ENCODE measurements at places on chromosomes 12 and 14. TPM values are rescaled to one million over a fixed set of nuclear protein-coding genes. Genes with fewer than 3 reads are reported as not detected.

GRCh38 chr12:124480469-124481256, 86.7 kb downstream of the NCOR2 start:
- H3K4me3 ChIP-seq: no peak overlapping the region
- H3K27me3 ChIP-seq: no peaks in the 10 kb centered on the region
- peaks cover 27% of the 10 kb centered on the region for H3K4me1 ChIP-seq

GRCh38 chr14:53692885-53693284, 263.7 kb downstream of the BMP4 start:
- H3K27me3 ChIP-seq: no peaks in the 10 kb centered on the region
- no peak overlapping the region for H3K4me3 ChIP-seq

- H3K27ac ChIP-seq: no peak overlapping the region
- peaks cover 13% of the 10 kb centered on the region for H3K36me3 ChIP-seq
- H3K4me1 ChIP-seq: no peaks in the 10 kb centered on the region
Observed at GRCh38 chr12:133106253-133106652, 23.8 kb downstream of the ZNF891 start.

DNA sequence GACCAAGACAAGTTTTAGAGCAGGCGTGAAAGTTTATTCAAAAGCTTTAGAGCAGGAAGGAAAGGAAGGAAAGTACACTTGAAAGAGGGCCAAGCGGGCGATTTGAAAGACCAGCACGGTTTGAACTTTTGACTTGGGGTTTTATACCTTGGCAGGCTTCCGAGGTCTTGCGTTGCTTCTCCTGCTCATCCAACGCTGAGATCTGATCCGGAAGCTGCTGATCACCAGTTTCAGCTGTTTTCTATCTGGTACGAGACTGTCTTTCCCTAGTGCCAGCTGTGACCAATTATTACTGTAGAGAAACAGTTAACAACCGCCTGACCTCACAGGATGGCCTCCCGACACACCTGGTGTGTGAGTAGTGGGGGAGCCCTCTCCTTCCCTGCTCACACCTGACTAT, 20.6 kb upstream of the SNRPF start:
- no peaks in the 10 kb centered on the region for H3K36me3 ChIP-seq
- no peak overlapping the region for H3K4me3 ChIP-seq
- H3K4me1 ChIP-seq: peaks cover 11% of the 10 kb centered on the region
- H3K27me3 ChIP-seq: no peaks in the 10 kb centered on the region
- no peak for DNase-seq

DNA sequence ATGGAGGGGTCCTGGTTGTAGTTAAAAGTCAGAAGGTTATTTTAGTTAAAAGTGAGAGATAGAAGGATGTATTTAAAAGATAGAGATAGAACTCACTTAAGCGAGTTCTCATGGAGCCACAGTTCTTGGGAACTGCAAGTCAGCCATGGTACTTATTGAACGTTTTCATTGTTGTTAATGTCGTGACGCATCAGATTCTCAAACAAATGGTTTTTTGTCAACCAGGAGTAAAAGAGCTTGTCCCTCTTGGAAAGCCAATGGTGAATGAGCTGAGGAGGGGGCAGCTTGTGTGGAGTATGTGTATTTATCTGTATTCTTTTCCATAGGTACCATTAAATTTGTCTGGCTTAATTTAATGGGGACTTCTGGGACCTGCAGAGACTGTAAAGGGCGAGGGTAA, 68.6 kb downstream of the FIGNL2 start:
- no peaks in the 10 kb centered on the region for H3K36me3 ChIP-seq
- no peaks in the 10 kb centered on the region for H3K27me3 ChIP-seq
- H3K27ac ChIP-seq: no peak overlapping the region
- DNase-seq: no peak
- no peak overlapping the region for H3K4me3 ChIP-seq

GRCh38 chr14:52551696-52552062, 626 bp downstream of the TXNDC16 start:
- H3K4me1 ChIP-seq: peaks cover 6% of the 10 kb centered on the region
- H3K27ac ChIP-seq: peak overlapping the region; percentile 93
- peak overlapping the region; percentile 74 for H3K4me3 ChIP-seq
- no peaks in the 10 kb centered on the region for H3K36me3 ChIP-seq
- no peaks in the 10 kb centered on the region for H3K27me3 ChIP-seq
- peak; percentile 1 for DNase-seq

DNA sequence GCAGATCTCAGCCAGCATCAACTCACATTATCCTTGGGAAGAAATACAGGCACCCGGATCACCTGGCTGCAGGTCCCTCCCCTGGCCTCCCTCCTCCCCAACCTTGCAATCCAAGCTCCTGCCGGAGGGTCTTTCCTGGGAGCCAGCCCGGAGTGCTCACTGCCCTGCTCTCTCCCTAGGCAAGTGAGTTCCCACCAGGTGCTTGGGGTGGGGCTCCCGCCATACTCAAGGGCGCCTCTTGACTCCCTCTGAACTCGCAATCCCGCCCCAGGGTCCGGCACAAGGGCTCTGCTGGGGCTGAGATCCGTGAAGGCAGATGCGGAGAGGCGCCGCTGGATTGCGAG, 1.2 kb upstream of the CEP170B start:
- H3K27me3 ChIP-seq: peaks cover 10% of the 10 kb centered on the region
- peak overlapping the region; percentile 91 for H3K4me3 ChIP-seq

- no peak overlapping the region for H3K27ac ChIP-seq
- no peaks in the 10 kb centered on the region for H3K27me3 ChIP-seq
- DNase-seq: no peak
- no peak overlapping the region for H3K4me3 ChIP-seq
- peaks cover 5% of the 10 kb centered on the region for H3K4me1 ChIP-seq
Observed at GRCh38 chr12:70082997-70083676, 160.1 kb upstream of the CNOT2 start.

DNA sequence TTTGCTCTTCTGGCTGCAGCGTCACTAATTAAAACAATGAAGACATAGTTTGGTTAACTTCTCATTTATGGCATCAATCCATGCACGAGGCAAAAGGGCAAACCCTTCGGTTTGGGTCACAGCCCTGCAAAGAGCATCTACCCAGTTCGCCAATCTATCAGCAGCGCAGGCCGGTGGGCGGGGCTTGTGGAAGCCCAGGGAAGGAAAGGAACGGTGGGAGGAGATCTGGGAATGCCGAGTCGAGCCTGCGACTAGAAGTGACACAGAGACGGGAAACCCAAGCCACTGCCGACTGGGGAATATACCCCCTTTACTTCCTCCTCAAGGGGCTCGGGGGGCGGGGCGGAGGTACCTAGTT, 466 bp downstream of the KICS2 start:
- H3K27me3 ChIP-seq: no peaks in the 10 kb centered on the region
- H3K4me3 ChIP-seq: peak overlapping the region; percentile 94
- peak; percentile 29 for DNase-seq
- H3K4me1 ChIP-seq: peaks cover 3% of the 10 kb centered on the region
- H3K27ac ChIP-seq: peak overlapping the region; percentile 90
- H3K36me3 ChIP-seq: no peaks in the 10 kb centered on the region

GRCh38 chr12:68489273-68489672, 121.4 kb upstream of the RAP1B start:
- no peak overlapping the region for H3K27ac ChIP-seq
- no peak overlapping the region for H3K4me3 ChIP-seq
- no peaks in the 10 kb centered on the region for H3K36me3 ChIP-seq
- no peak for DNase-seq
- H3K27me3 ChIP-seq: peaks cover 7% of the 10 kb centered on the region
- no peaks in the 10 kb centered on the region for H3K4me1 ChIP-seq

- H3K36me3 ChIP-seq: no peaks in the 10 kb centered on the region
- DNase-seq: no peak
- peaks cover 8% of the 10 kb centered on the region for H3K4me1 ChIP-seq
- no peak overlapping the region for H3K27ac ChIP-seq
Observed at GRCh38 chr12:45973526-45973925, 16.8 kb downstream of the SCAF11 start.

DNA sequence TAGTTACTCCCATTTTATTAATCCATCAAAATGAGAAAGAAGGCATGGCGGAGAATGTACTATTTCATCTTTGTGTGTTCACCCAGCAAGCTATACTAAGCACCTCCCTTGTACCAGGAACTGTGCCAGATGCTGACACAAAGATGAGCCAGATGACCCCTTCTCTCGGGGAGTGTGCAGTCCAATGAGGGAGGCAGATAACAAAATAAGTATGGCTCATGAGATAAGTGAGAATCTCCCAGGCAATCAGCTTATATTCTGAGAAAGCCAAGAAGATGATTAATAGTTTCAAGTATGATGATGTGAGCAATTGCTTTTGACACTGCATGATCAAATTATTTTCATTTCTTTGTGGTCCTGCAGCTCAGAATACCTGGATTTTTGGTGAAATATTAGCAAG, 1.3 kb upstream of the TMEM233 start:
- H3K4me1 ChIP-seq: peaks cover 12% of the 10 kb centered on the region
- no peaks in the 10 kb centered on the region for H3K36me3 ChIP-seq
- no peak overlapping the region for H3K4me3 ChIP-seq
- peaks cover 3% of the 10 kb centered on the region for H3K27me3 ChIP-seq
- DNase-seq: no peak

DNA sequence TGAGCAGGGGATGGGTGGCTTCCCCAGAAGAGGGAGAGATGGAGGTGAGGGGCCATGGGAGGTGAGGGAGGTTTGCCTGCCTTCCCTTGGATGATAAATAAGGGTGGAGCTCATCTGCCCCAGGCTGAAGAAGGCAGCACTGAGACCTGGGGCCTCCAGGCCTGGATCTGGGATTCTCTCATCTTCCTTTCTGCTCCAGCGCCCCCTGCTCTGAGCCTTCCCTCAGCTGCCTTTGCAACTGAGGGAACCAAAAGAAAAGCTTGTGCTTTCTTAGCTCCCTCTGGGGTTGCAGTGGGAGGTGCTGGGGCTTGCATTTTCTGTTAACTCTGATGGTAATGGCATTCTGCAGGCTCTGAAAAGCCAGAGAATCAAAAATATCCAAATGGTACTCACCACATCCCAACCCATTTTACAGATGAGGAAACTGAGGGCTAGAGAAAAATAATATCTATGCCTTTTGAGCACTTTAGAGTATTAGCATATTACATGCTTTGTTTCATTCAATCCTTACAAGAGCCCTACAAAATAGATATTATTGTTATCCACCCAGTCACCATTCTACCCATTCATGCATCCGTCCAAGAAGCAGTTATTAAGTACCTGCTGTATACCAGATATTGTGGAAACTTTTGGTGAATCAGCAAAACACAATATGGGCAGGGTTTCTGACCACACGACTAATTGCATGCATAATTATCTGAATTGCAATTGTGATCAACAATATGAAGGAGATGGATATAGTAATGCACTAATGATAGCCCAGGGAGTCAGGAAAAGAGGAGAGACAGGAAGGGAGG, 102.2 kb downstream of the WSCD2 start:
- H3K27ac ChIP-seq: no peak overlapping the region
- no peaks in the 10 kb centered on the region for H3K4me1 ChIP-seq
- H3K36me3 ChIP-seq: no peaks in the 10 kb centered on the region
- DNase-seq: no peak
- no peaks in the 10 kb centered on the region for H3K27me3 ChIP-seq

GRCh38 chr12:2811801-2812200, 667 bp upstream of the ITFG2 start:
- peak overlapping the region; percentile 95 for H3K27ac ChIP-seq
- no peak for DNase-seq
- no peaks in the 10 kb centered on the region for H3K27me3 ChIP-seq
- peak overlapping the region; percentile 70 for H3K4me3 ChIP-seq
- H3K4me1 ChIP-seq: peaks cover 4% of the 10 kb centered on the region

DNA sequence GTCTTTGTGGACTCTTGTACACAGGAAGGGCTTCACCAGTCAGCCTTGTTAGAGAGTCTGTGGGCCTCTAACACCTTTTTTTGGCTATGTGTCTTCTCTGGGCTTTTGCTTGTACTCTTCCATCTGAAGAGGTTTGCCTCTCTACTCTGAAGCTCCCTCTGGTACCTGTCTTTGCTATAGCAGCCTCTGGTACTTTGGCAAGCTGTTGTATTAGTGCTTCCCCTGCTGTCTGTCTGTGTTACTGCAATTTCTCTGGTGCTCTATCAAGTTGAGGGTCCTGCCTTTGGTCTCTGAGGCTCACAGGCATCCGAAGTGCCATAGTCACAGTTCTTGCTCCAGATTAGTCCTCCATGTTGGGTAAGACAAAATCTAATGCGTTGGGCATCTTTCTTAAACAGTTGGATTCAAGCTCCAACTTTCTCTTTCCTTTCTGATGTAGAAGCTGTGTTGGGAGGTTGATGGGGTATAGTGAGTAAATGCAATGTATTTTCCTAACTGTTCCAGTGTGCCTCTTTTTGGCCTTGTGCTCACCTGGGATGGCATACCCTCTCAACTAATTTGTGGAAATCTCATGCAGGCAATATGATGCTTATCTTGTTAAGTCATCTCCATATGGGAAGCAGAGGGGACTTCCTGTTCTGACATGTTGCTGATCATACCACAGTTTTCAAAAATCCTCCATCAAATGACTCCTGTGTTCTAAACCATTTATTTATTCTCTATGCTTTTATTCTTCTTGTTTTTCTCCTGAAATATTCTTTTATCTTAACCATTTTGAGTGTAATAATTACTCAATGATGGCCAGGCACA, 88.8 kb downstream of the ATF7IP start:
- no peaks in the 10 kb centered on the region for H3K36me3 ChIP-seq
- DNase-seq: no peak
- no peaks in the 10 kb centered on the region for H3K4me1 ChIP-seq
- H3K27ac ChIP-seq: no peak overlapping the region
- no peaks in the 10 kb centered on the region for H3K27me3 ChIP-seq
- H3K4me3 ChIP-seq: no peak overlapping the region

GRCh38 chr12:58285551-58285950, 344.2 kb downstream of the ATP23 start:
- H3K27ac ChIP-seq: no peak overlapping the region
- H3K27me3 ChIP-seq: no peaks in the 10 kb centered on the region
- no peak overlapping the region for H3K4me3 ChIP-seq
- no peaks in the 10 kb centered on the region for H3K4me1 ChIP-seq
- no peaks in the 10 kb centered on the region for H3K36me3 ChIP-seq

DNA sequence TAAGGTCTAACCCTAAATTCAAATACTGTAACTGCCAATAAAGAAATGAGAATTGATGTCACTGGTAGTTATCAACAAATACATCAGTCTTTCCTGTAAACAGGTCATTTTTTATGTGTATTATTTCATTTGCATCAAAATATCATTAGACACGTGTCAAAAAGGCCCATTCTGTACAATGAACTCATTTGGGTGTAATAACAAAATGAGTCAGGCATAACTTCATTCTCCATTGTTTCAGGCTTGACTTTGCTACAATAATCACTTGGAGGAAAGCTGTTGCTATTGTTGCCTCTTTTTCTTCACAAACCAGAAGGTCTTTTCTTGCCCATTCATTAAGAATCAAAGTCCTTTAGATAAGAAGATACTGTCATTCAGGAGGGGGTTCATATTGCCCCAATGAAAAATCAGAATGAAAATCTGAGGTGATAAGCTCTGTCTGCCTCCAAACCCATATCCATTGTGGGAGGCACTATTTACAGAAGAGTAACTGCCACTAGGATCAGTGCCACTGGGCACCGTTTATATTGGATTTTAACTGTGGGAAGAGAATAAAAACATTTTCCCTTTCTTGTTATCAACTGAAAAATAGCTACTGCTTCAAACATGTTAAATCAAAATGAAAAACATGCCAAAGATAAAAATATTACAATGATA, 10.1 kb downstream of the ENTPD5 start:
- H3K4me3 ChIP-seq: no peak overlapping the region
- DNase-seq: no peak
- H3K4me1 ChIP-seq: no peaks in the 10 kb centered on the region
- no peaks in the 10 kb centered on the region for H3K27me3 ChIP-seq

The KRT72 gene
- total RNA-seq: not detected

The ALX1 gene
- total RNA-seq: not detected

The ATL1 gene
- total RNA-seq: 6.2 TPM

The FOXN4 gene
- total RNA-seq: not detected

The INTS13 gene
- 34.1 TPM for total RNA-seq

The KCNC2 gene
- total RNA-seq: not detected

The NKX2-1 gene
- total RNA-seq: not detected

The FSCB gene
- total RNA-seq: not detected

The GLIPR1L2 gene
- 0.15 TPM for total RNA-seq

The TAS2R46 gene
- 3.0 TPM for total RNA-seq

The PRICKLE1 gene
- 8.0 TPM for total RNA-seq
